ENCODE measurements at places on chromosomes 3 and 15.

GRCh38 chr15:61755467-61755866 lies 304.8 kb downstream of the VPS13C start:
- DNase-seq, result no peak

- DNase-seq, result no peak
Measured at GRCh38 chr3:180362081-180362480, 239.9 kb upstream of the TTC14 start.

DNA sequence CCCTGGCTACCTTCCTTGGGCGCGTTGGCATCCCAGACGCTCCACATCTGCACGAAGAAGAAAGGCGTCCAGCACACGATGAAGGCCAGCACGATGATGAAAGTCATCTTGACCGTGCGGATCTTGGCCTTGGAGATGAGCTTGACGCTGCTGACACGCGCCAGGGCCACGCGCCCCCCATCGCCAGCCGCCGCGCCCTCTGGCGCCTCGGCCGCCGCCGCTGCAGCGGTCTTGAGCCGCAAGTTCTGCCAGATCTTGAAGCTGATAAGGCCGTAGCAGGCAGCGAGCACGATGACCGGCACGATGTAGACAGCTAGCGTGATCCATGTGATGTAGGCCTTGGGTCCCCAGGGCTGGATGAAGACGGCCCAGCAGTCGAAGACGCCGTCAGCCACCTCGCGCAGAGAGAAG lies 2.2 kb downstream of the OXTR start:
- DNase-seq, result no peak

DNA sequence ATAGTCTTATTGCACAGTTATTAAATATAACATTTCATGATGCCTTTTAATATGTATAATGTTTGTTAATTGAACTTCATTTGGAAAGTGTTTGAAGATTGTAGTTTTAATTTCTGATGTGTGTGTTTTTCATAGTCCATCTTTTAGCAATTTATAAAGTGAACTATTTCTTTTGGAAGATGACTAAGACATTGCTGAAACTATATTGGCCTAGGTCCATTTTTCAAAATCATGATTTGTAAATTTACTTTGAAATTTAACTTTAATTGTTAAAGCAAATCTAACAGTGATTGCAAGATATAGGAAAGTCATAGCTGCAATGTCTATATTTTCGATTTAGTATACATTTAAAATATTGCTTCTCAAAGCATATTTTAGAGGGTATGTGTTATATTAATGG lies 30.8 kb downstream of the MCTP2 start:
- DNase-seq, result no peak

DNA sequence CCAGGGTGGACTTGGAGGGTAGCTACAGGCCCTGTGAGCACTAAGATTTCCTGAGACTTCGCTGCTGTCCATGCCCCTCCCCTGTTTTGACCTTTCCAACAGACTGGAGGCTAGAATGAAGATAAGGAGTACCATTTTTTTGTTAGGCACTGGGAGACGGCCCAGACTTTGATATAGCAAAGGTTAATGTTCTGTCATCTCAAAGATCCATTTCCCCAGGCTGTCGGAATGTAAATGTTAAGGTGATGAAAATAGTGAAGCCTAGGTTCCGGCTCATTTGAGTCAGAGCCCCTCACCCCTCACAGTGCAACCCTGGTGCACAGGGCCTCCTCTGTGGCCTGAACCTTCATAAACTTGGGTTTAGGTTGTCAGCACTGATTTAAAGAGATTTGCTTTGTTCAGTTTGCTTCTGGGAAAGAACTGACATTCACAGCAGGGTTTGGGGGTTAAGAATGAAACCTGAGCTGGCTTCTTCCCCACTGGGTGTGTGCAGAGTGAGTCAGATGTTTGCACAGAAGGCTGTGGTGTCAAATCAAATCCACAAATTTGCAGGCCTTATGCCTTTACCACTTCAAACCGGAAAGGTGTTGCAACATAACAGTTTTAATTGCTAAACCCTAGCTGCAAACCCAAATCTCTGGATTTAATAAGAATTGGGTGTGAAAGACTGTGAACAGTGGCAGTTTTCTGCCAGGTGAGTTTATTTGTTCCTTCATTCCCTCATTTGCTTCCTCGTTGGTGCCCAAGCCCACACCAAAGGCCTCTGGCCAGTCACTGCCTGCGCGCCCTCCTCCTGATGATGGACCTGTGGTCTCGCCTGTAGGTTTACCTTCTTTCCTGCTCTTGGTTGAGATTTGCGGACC lies 20.6 kb upstream of the KCTD6 start:
- DNase-seq, result no peak

- no peak for DNase-seq
Measured at GRCh38 chr3:124700880-124701684, 29.2 kb upstream of the UMPS start.

- DNase-seq, result no peak
Measured at GRCh38 chr3:133506215-133506901, 67.1 kb upstream of the CDV3 start.

DNA sequence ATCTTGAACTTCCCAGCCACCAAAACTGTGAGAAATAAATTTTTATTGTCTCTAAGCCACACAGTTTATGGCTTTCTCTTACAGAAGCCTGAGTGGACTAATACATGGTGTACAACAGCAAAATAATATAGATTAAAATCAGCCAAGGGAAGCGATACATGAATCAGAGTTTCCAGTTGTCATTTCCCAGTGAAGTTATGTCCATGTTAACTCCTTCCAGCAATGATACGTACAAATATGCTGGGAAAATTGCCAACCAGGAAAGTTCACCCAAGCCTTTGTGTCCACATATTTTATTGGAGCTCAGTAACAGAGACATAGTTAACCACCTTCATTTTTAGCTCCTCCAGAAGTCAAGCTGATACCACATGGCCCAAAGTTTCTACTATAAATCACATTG lies 280.9 kb upstream of the KCNMB2 start:
- DNase-seq, result no peak

DNA sequence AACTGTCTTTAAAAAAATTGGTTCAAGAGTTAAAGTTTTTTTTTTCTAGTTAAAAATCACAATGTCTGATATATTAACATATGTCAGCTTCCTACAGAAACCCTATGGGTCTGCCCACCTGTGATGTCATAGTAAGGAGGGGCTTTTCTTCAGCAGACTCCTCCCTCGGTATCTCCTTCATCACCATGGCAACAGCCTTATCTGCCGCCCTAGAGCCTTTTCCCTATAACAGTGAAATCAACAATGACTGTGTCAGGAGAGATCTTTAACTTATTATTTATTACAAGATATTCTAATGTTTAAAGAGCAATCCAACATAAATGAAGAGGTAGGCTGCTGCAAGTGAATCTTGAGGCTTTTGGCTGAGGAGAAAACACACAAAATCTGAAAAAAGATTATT lies 138.7 kb downstream of the PEX5L start:
- DNase-seq, result no peak

- no peak for DNase-seq
Measured at GRCh38 chr3:192422321-192422996, 304.9 kb downstream of the FGF12 start.

DNA sequence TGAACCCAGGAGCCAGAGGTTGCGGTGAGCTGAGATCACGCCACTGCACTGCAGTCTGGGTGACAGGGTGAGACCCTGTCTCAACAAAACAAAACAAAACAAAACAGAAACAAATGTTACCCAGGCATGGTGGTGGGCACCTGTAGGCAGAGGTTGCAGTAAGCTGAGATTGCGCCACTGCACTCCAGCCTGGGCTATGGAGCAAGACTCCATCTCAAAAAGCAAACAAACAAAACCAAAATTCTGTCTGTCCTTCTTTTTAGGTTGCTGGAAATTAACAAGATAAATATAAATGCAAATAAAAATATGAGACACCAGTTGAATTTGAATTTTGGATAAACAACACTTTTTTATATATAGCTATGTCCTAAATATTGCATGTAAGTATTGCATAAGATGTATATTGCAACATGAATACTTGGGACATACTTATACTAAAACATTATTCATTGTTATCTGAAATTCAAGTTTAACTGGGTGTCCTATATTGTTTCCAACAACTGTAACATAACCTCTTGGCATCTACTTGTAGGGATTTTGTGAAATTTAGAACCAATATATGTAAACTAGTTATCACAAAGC lies 4.7 kb upstream of the CEP97 start:
- DNase-seq, result no peak

- DNase-seq, result no peak
Measured at GRCh38 chr15:65373163-65373651, 4.6 kb downstream of the IGDCC3 start.

DNA sequence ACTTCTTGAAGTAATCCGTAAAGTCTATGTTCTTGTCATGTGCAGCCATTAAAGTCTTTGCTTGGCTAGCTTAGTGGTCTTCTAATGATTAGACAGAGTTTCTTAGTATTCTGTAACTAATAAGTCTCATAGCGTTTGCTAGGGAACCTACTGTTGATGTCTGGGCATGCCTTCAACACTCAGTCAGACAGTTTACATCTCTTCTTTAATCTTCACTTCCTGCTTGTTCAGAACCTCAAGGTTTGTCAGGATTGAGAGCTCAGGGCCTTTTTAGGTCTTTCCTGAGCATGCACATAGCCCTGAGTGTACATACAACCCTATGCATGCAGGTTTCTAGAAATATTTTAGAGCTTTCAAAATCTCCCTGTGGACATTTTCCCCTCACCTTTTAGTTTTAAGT lies 426.3 kb downstream of the AGBL1 start:
- no peak for DNase-seq

- DNase-seq, result no peak
Measured at GRCh38 chr3:192652727-192653126, 74.6 kb downstream of the FGF12 start.

DNA sequence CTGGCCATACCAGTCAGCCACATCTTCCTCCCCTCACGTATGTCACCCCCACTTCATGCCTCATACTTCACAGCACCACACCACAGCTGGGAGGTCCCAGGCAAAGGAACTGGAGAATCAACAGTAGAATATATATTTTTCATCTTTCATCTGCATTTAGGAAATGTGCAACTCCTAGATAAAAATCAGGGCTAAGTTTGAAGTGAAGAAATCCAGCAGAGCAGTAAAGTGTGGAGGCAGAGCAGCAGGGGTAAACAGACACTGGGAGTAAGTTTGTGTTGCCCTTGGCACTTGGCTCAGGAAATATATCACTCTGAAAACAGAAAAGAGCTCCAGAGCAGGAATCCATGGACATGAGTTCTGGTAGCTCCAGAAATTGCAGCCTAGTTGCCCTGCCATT lies 2.8 kb upstream of the HERC1 start:
- DNase-seq, result no peak

DNA sequence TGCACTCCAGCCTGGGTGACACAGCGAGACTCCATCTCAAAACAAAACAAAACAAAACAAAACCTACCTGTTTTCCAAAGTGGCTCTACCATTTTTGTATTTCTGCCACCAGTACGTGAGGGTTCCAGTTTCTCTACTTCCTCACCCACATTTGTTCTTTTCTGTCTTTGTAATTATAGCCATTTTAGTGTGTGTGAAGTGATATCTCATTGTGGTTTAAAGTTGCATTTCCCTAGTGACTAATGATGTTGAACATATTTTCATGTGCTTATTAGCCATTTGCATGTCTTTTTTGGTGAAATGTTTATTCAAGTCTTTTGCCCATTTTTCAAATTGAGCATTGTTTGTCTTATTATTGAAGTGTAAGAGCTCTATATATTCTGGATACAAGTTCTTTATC lies 50.7 kb downstream of the TRA2B start:
- DNase-seq, result no peak

DNA sequence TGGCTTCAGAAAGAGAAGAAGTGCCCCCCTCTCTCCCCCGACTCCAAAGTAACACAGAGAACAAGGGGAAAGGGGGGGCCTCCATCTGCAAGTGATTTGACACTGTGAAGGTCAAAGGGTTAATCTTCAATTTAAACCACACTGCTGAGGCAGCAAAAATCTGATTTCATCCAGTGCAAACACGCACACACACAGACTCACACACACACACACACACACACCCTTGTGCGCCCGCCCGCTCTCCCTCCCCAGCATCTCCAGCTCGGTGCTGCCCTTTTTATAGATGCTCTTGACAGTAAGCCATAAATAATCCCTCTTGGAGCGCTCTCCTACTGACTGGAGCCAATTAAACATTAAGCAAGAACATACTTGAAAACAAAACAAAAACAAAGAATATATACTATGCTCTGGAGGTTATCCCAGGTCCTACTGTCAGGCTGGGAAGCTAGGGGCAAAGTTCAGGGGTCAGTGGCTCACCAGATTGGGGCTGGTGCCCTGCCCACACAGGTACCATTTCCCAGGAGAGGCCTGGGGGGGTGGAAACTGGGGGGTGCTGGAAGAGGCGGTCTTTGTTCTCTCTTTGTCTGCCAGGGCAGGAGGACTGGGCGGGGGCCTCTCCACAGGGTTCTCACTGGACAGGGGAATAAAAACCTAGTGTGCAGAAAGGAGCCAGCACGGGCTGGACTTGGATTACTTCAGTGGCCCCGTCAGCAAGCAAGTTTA lies 16.3 kb downstream of the BMF start:
- DNase-seq, result peak; percentile 96

GRCh38 chr15:68385671-68386586 lies 46.0 kb downstream of the ITGA11 start:
- DNase-seq, result peak; percentile 76
